Activated naive CD4-positive, alpha-beta T cell (primary cell): ENCODE measurements at places on chromosomes 1 and 21.

- DNase-seq = no peak
These were observed 87.5 kb upstream of the CACYBP start for GRCh38 chr1:174912264-174912663.

DNA sequence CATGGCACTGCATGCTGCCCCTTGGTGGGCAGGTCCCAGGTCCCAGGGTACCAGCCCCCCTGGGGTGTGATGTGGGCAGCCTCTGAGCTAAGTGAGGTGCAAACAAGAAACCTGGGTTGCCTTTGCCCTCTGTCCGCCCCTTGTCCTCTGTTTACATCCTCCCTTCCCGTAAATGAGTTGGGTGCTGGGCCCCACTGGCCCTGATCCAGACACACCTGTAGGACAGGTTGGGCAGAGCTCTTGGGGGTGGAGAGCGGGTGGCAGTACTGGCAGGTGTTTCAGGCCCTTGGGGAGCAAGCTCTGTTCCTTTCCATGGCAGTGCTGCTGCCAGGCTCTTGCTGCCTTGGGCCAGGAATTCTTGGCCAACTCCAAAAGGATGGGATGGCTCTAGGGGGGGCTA lies 35.8 kb downstream of the ELF3 start:
- no peak for DNase-seq

- no peak for DNase-seq
These were observed 384.9 kb downstream of the HLX start for GRCh38 chr1:221263831-221264767.

DNA sequence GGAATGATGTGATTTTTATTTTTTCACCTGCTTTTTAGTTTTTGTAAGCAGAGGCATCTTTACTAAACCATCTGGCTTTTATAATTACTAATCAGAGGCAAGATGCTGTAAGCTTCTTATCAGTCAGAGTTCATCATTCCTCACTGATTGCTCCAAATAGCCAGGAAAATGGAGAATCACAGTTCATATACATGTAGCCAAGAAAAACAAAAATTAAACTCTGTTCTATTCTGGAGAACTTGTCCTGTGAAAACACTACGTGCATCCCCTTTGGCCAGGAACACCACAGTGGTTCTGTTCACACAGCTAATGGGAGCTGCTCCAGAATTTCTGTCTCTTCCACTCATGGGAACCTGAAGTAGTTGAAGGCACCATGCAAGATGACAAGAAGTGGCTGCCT lies 725.5 kb upstream of the CHRM3 start:
- no peak for DNase-seq

DNA sequence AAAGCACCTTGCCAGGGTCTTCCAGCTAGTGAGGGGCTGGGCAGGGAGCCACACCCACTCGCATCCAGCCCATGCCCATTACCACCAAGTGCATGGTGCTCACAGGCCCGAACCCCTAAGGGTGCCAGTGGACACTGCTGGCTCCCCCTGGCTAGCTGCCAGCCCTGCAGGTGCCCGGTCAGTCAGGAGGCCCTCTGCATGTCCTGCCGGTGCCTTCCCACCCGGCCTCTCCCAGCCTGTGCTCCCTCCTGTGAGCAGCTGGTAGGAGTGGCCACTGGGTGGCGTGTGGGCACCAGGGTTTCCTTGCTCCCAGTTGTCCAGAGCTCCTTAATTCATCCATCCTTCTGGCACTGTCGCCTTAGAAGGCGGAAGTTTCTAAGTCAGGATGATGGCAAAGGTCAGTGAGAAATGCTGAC lies 33.4 kb downstream of the QSOX1 start:
- no peak for DNase-seq

DNA sequence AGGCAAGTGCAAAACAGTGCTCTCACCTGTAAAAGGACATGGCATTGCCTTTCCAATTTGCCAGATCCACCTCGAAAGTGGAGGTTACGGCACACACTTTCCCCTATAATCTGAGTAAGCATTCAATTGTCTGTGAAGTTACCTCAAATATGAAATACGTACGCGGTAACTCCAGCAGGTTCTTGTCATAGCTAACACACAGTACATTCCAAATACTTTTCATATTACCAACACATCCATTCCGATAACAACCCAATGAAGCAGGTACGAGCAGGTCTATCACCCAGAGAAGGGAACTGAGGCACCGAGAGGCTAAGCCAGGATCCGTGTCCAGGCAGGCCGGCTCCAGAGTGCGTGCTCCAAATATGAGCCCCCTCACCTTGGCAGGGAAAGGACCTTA lies 46.8 kb upstream of the LPAR3 start:
- DNase-seq = no peak

- DNase-seq = peak; percentile 46
These were observed at the start of gene GOLT1A for GRCh38 chr1:204213668-204214662. Gene GOLT1A (minus strand): TSS chr1:204213988. CDS start chr1:204213906, 82 bp downstream.

GRCh38 chr1:59653968-59654367 lies 160.8 kb upstream of the HOOK1 start:
- no peak for DNase-seq

- DNase-seq = no peak
These were observed 151.0 kb downstream of the FMN2 start for GRCh38 chr1:240242601-240243144.

DNA sequence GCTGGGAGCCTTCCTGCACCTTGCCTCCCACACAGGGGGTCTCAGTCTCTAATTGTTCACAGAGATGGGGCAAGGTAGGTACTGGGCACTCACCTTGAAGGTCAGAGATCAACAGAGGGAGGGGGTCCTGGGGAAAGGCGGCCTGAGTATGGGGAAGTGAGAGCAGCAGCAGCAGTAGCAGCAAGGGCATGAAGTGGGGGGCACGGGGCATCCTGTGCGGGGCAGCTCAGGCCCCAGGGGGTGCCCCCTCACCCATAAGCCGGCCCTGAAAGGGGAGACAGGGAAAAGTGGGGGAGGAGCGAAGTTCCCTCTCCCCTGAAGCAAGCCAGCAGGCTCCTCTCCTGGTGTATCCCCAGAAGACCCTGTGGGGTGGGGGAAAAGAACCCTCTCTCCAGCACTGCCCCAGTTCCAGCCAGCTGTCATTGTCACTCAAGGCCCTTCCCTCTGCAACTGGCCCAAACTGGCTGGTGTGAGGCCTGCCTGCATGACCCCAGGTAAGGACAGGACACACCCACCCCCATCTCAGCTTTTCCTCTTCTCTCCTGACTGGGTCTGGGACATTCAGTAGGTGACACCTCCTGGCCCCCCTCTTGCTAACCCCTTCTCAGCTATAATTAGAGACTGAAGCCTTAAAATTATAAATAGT lies 3.9 kb downstream of the SEMA6C start:
- DNase-seq = no peak

DNA sequence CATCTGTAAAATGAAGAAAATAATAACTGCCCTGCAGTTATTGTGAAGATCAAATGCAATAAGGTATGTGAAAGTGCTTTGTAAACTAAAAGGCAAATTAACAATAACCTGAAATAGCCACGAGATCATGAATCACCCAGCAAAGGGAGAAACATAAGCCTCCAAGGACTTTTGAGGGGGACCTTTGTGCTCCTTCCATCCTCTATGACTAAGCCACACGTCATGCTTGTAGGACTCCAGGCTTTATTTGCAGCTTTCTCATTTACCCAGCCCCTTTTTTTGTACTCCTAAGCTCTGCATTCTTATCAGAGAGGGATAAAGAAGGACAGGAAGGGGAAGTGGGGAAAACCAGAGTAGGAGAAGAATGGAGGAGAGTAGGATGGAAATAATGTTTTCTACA lies 115.1 kb downstream of the PROX1 start:
- DNase-seq = no peak

- DNase-seq = no peak
These were observed 42.1 kb upstream of the CFHR3 start for GRCh38 chr1:196732526-196732925.

DNA sequence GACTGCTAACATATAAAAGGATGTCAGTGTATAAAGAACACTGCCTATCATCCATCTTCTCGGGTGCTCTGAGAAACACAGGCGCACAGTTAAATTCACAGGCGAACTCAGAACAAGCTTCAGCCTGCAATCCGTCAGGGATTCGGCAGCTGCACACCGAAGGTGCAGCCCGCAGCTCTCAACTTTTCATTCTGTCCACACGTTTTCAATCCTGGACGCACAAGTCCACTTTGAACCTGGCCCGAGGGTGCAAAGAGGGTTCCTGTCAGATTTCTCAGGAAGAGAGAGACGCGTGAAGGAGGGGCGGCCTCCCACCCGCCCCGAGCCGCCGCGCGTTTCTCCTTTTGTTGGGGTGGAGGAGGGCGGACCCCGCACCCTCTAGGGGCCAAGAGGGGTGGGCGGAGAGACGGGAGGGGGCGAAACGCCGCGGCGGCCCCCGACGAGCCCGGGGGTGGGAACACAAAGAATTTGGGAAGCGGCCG lies 724 bp downstream of the DOCK7 start:
- DNase-seq = no peak

GRCh38 chr1:160978510-160978927 lies 23.9 kb upstream of the ITLN2 start:
- DNase-seq = no peak

- no peak for DNase-seq
These were observed 129.9 kb upstream of the NEGR1 start for GRCh38 chr1:72412286-72412685.

DNA sequence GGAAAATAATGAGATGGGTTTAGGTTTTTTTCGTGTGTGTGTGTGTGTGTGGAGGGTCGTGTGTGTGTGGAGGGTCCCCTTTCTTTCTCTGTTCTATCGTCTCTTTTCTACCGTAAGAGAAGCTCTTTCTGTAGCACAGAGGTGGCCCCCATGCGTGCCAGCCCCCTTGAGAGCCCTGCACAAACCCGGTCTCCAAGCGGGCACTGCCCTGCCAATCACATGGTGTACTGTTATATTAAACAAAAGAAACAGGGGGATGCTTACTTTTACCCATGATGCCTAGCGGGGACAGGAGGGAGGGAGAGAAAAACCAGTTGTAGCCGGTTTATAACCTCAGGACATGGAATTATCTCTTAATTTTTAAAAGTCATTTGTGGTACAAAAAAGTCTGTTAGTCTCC lies 41.0 kb downstream of the GATAD2B start:
- no peak for DNase-seq

DNA sequence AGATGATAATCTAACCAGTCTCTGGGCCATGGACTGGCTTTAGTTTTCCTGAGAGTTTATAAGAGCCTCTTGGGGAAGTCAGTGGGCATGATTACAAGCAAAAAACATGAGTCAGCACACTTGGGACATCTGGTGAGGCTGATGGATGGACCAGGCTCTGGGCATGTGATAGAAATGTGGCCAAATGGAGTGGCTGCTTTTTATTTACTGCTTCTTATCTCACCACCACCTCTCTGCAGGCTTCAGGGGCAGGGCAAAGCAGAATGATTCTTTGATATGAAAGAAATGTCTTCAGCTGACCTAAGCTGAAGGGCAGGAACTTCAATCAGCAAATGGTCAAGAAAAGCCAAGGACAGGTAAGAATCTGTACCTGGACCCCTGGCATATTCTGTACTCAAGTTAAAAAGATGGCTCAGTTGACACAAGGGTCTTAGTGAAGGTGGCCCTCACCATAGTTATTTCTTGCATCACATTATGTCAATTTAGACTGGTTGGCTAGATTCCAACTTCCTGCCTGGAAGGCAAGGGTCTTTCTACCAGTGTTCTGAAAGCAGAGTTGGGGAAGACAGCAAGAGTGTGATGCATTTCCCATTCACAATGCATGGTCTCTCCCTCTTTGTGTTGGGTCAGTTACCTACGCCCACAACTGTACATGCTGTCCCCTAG lies 162.8 kb downstream of the FASLG start:
- no peak for DNase-seq

DNA sequence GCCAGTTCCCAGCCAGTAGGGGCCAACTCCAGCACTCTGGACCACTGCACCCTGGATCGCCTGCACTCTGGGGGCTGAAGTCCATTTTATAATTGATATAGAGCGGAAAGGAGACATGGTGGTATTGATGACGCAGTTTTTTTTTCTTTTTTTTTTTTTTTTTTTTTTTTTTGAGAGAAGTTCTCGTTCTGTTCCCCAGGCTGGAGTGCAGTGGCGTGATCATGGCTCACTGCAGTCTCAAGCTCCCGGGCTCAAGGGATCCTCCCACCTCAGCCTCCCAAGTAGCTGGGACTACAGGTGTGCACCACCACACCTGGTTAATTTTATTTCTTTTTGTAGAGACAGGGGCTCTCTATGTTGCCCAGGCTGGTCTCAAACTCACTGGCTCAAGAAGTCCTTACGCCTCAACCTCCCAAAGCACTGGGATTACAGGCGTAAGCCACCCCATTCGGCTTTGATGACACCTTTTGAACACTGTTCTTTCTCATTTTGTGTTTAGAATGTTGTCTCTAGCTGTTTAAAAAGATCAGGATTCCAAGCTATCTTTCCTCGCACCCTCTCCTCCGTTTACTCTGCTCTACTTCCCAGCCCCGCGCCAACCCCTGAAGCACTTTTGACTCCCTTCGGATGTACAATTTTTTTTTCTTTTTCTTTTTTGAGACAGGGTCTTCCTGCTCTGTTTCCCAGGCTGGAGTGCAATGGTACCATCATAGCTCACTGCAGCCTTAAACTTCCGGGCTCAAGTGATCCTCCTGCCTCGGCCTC lies 960 bp downstream of the MX2 start:
- DNase-seq = no peak

GRCh38 chr1:247390996-247391395 lies 25.0 kb upstream of the NLRP3 start:
- DNase-seq = no peak

DNA sequence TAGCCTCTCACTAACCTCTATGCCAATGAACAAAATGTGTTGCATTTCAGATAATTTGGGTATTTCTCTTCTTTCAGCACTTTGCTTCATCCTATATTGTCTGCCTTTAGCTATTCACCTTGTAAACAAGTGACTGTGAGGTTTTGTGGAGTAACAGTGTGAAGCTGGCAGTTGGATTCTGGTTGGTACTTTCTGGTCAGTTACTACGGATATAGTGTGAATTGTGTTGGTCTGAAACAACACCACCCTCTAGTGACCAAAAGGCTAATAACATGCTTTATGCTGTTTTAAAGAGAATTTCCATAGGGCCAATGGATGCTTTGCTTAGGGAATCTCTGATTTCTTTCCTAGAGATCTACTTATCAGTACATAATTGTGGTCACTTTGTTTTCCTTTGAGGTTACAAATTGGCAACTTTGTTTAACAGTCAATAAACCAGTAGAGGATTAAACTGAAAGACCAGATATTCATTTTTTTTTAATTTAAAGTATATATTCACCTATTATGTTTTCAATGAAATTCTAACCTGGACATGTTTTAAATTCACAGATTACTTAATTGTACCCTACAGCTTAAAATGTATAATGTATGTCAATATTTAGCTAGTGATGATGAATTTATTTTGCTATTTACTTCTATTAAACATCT lies 2.5 kb upstream of the PTGER3 start:
- DNase-seq = no peak

GRCh38 chr1:41005876-41006275 lies 15.6 kb downstream of the SLFNL1 start:
- DNase-seq = no peak

- DNase-seq = no peak
These were observed 25.6 kb downstream of the SLC22A15 start for GRCh38 chr1:116001739-116002487.
